ENCODE measurements at places on chromosomes 16 and 17. TPM values are rescaled to one million over a fixed set of nuclear protein-coding genes. Genes with fewer than 3 reads are reported as not detected.
A peak's percentile ranks its signal among the peaks of the same experiment; 100 is the strongest.

- no peak overlapping the region for H3K4me3 ChIP-seq
- H3K27me3 ChIP-seq, result peaks cover 98% of the 10 kb centered on the region
- no peak overlapping the region for H3K27ac ChIP-seq
- H3K36me3 ChIP-seq, result no peaks in the 10 kb centered on the region
- no peaks in the 10 kb centered on the region for H3K4me1 ChIP-seq
- no peak for DNase-seq
Observed at GRCh38 chr17:79189305-79189704, 114.7 kb downstream of the ENGASE start.

- H3K4me3 ChIP-seq, result peak overlapping the region; percentile 38
- H3K27ac ChIP-seq, result peak overlapping the region; percentile 72
- H3K27me3 ChIP-seq, result no peaks in the 10 kb centered on the region
- no peaks in the 10 kb centered on the region for H3K36me3 ChIP-seq
Observed at GRCh38 chr17:48492401-48493298, 38.2 kb downstream of the HOXB1 start.

DNA sequence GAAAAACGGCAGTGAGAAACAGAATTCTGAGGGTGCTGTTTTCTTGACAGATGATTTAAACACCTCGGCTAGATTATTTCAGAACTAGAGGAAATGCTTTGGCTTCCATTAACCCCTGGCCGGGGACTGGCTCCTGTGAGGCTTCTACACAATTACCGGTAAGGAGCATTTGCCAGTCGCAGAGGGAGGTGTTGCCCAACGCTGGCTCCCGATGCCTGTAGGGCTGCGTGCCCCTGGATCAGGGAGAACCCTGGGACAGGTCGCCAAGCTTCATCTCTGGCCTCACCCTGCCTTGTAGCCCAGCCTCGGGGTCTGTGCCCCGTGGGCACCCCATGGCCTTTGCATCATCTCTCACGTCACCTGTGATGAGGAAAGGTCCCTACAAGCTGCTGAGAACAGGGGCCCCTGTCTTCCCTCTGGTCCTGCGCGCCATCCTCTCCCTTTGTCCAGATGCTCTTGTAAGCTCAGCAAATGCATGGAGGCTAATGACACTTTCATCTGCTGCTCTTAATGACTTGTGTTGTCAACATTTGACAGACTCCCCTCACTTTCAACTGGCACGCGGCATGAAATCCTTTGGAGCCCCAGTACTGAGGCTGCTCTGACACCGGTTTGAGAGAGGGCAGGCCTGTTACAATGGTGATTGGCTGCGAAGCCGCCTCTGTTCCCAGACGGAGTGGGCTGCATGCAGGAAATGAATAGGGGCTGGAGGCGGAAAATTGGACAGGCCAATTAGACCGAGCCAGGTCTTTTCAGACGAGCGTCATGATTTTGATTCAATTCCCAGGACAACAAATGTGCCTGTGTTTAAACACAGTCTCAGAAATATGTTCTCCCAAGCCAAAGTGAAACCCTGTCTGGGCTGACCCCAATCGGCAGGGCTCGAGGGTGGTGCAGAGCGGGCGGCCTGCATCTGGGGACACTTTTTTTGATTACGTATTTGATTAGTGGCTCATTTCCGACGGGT lies 85.5 kb upstream of the DOC2B start:
- H3K36me3 ChIP-seq, result peaks cover 21% of the 10 kb centered on the region
- DNase-seq, result no peak
- peak overlapping the region; percentile 17 for H3K27ac ChIP-seq
- H3K4me3 ChIP-seq, result no peak overlapping the region
- H3K4me1 ChIP-seq, result peaks cover 5% of the 10 kb centered on the region
- H3K27me3 ChIP-seq, result no peaks in the 10 kb centered on the region

DNA sequence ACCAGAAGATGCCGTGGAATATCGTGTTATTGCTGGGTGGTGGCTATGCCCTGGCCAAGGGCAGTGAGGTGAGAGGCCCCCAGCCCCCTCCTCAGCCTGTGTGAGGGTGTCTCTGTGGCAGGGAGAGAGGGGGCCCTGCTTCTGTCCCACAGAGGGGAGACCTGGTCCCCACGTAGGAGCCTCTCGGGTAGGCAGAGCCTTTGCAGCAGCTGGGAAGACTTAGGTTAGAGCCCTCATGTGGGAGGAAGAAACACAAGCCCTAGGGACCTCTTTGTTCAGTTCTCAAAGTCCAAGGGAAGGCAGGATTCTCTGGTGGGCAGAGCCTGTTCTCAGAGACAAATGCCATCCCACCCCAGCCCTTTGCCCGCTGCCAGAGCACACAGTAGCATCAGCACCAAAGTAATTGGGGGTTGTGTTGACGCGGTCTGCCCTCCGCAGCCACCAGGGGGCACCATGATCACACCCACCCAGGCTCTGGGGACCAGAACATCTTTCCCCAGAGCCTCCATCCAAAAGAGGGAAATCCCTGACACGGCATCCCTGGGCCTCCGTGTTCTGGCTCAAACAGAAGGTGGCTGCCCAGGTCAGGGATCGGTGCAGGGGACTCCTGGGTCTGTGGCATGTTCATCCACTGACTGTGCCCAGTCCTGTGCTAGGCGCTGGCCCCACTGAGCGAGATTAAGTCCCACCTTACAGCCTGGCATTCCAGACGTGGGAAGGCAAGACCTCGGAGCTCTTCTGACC lies 11.5 kb upstream of the FOXN1 start:
- DNase-seq, result peak; percentile 66
- H3K4me1 ChIP-seq, result peaks cover 18% of the 10 kb centered on the region
- H3K36me3 ChIP-seq, result no peaks in the 10 kb centered on the region
- no peak overlapping the region for H3K27ac ChIP-seq
- no peak overlapping the region for H3K4me3 ChIP-seq

DNA sequence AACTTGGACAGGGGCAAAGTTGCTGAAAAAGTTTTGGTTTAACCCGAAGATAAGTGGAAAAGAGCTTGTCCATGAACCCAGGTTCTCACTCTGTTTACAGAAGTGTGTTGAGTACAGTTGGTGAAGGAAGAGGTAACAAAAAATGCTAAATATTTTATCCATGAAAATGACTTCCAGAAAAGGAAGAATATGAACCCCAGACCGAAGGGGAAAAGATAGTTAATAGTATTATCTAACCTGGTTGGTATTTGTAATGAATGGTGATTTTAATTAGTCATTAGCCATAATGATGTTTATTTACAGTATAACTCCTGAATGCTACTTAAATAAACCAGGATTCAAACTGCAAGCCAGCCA lies 574 bp upstream of the TMEM106A start:
- peak overlapping the region; percentile 93 for H3K27ac ChIP-seq
- peaks cover 20% of the 10 kb centered on the region for H3K4me1 ChIP-seq
- no peak for DNase-seq
- H3K27me3 ChIP-seq, result no peaks in the 10 kb centered on the region
- H3K36me3 ChIP-seq, result peaks cover 14% of the 10 kb centered on the region

DNA sequence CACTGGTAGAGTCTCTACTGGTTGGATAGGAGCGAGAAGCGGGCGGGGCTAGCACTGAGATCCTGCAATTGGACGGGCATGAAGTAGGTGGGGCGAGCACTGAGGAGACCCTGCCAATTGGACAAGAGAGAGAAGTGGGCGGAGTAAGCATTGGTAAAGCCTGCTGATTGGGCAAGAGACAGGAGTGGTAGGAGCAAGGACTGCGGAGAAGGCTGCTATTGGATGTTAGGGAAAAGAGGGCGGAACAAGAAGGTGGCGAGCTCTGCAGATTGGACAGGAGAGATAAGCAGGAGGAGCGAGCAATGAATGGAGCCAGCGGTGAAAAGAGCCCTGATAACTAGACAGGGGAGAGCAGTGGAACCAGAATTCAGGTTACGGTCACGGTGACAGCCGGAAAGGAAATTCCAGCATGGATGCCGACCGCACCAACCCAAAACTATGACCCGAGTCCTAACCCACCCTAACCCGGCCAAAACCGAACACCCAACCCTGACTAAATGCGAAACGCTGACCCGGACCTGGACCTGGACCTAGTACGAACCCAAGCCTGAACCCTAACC lies 4.8 kb downstream of the SCGB1C2 start:
- H3K4me3 ChIP-seq, result no peak overlapping the region
- H3K4me1 ChIP-seq, result no peaks in the 10 kb centered on the region
- no peak for DNase-seq
- H3K27me3 ChIP-seq, result peaks cover 8% of the 10 kb centered on the region
- H3K27ac ChIP-seq, result no peak overlapping the region
- no peaks in the 10 kb centered on the region for H3K36me3 ChIP-seq

DNA sequence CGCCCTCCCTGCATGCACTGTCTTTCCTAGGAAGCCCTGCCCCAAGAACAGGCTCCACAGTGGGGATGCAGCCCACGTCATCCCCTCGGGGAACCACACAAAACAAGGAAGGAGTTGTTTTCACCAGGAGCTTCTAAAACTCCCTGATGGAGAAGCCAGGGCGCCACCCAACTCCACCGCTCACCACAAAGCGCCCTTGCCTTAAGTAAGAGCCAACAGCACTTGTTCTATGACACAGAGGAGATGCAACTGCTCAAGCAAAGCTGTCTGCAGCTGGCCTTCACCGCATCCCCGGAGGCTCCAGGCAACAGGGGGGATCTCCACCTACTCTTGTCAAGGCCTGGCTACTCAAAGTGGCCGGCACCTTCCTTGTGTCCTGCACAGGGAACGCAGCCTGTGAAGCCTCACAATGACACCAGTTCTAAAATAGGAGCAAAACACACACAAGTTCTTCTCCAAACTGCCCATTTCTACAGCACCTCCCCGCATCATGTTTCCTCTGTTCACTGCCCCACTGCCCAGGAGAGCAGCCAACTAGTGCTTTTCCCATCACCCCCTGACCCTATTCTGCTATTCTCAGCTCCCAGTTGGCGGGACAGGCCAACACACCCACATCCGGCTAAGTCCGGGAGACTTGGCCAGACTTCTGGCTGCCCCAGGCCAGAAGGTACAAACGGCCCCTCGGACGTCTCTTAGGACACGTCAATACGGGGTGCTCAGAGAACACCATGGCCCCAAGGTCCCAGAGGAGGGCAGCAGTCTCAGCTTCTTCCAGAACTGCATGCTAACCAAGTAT lies 24.2 kb downstream of the MPG start:
- H3K36me3 ChIP-seq, result peaks cover 4% of the 10 kb centered on the region
- H3K4me1 ChIP-seq, result no peaks in the 10 kb centered on the region
- no peak overlapping the region for H3K27ac ChIP-seq
- H3K4me3 ChIP-seq, result no peak overlapping the region

- H3K36me3 ChIP-seq, result no peaks in the 10 kb centered on the region
- H3K27me3 ChIP-seq, result peaks cover 7% of the 10 kb centered on the region
- H3K4me1 ChIP-seq, result peaks cover 10% of the 10 kb centered on the region
- DNase-seq, result peak; percentile 43
- H3K4me3 ChIP-seq, result no peak overlapping the region
Observed at GRCh38 chr17:12256380-12256995, 235.8 kb downstream of the MAP2K4 start.

The STXBP4 gene
- 29.0 TPM for total RNA-seq

The TMEM100 gene
- total RNA-seq, result 4.9 TPM
